ENCODE measurements at places on chromosomes 1 and 21. TPM values are rescaled to one million over a fixed set of nuclear protein-coding genes. Genes with fewer than 3 reads are reported as not detected.

GRCh38 chr21:14833241-14833640 is 231.6 kb downstream of the NRIP1 start:
- no peak overlapping the region for H3K4me3 ChIP-seq
- no peak overlapping the region for H3K27ac ChIP-seq
- H3K4me1 ChIP-seq, result no peaks in the 10 kb centered on the region
- H3K27me3 ChIP-seq, result no peaks in the 10 kb centered on the region
- no peak for DNase-seq
- no peaks in the 10 kb centered on the region for H3K36me3 ChIP-seq

DNA sequence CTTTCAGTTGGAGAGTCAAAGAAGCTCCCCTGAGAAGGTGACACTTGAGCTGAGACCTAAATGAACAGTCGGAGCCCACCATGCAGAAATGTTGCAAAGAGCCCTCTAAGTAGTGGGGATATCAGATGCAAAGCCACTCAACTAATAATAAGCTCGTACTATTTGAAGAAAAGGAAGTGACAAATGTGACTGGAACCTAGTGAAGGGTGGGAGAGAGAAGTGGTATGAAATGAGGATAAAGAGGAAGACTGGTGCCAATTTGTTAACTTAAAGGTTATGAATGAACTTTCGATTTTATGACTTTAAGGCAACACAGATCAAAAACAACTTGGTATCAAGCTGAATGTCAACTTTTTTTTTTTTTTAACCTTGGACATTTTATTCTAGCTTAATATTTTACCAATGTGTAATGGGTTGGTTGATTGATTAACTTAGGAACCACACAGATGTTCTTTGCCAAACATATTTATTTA is 14.7 kb downstream of the LYPLAL1 start:
- H3K36me3 ChIP-seq, result peaks cover 7% of the 10 kb centered on the region
- no peak overlapping the region for H3K4me3 ChIP-seq
- no peak overlapping the region for H3K27ac ChIP-seq
- peaks cover 25% of the 10 kb centered on the region for H3K4me1 ChIP-seq

DNA sequence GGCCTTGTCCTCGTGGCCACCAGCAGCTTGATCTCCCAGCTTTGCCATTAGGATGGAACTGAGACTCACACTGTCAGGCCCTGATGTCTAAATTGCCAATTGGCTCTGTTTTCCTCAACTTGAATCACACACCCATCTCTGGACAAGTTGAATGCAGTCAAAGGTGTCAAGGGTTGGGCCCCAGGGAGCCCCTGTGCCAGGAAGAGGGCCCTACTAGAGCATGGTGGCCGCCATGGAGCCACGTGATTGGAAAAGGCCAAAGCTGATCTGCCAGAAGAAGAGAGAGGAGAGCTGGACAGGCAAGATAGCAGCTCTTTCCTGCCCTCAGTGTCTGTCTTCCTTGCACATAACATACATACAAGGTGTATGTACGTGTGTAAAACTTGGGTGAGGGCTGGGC is 54.9 kb upstream of the NEK2 start:
- DNase-seq, result no peak
- H3K4me1 ChIP-seq, result peaks cover 11% of the 10 kb centered on the region
- H3K27me3 ChIP-seq, result no peaks in the 10 kb centered on the region
- no peaks in the 10 kb centered on the region for H3K36me3 ChIP-seq
- no peak overlapping the region for H3K4me3 ChIP-seq
- no peak overlapping the region for H3K27ac ChIP-seq

- H3K4me3 ChIP-seq, result no peak overlapping the region
- no peak for DNase-seq
Observed at GRCh38 chr1:27832762-27833161, 2.2 kb downstream of the PPP1R8 start.

The LRRC47 gene
- 36.4 TPM for total RNA-seq

The ELAVL4 gene
- not detected for total RNA-seq
